ENCODE measurements at places on chromosomes 2 and 18. TPM values are rescaled to one million over a fixed set of nuclear protein-coding genes. Genes with fewer than 3 reads are reported as not detected.

- no peak for DNase-seq
Measured at GRCh38 chr2:176680916-176681516, 411.8 kb downstream of the MTX2 start.

The C18orf54 gene
- total RNA-seq, result 12.4 TPM

The SLC11A1 gene
- not detected for total RNA-seq

The ERICH2 gene
- not detected for total RNA-seq

DNA sequence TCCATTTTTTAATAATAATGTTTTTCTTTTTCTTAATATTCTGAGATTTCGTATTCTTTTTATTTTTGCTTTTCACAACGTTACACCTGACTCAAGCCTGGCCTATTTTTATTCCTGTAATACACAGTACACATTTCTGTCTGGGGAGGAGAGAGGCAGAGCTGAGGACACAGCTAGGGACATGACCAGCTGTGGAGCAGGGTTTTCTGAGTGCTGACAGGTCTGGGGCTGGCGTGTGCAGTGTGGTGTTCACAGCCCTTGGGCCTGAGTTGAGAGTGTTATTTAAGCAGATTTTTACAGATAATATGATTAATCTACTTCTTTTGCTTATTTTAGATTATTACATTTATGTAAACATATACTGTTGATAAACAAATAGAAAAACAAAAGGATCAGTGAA, 55.9 kb downstream of the ZAP70 start:
- DNase-seq, result no peak

Data from natural killer cell treated with Interleukin-12 subunit alpha and Interleukin-12 subunit beta and Interleukin-15 and Interleukin-18, amount 100 ng/mL, for 72 hours (primary cell).